ENCODE measurements at places on chromosomes 11 and 22.

GRCh38 chr11:87374038-87374807 lies 336.5 kb downstream of the TMEM135 start:
- no peak for DNase-seq

- no peak for DNase-seq
Observed at GRCh38 chr11:112625814-112626213, 335.4 kb upstream of the NCAM1 start.

DNA sequence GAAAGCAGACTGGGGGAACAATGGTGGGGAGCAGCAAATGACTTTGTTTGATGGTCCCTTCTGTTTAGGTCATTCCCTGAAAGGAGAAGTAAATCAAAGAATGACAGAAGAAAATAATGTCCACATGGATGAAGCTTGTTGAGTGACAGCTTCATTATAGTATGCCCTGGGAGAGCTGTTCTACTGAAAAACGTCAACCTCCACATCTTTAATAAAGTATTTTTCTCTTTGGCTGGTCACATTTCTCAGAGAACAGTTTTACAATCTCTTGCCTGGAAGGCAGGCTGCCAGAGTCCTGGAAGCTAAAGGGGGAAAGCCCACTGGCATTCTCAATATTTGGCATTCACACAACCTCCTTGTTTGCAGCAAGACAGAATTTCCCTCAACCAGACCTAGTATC lies 287.9 kb downstream of the SWAP70 start:
- DNase-seq = no peak

DNA sequence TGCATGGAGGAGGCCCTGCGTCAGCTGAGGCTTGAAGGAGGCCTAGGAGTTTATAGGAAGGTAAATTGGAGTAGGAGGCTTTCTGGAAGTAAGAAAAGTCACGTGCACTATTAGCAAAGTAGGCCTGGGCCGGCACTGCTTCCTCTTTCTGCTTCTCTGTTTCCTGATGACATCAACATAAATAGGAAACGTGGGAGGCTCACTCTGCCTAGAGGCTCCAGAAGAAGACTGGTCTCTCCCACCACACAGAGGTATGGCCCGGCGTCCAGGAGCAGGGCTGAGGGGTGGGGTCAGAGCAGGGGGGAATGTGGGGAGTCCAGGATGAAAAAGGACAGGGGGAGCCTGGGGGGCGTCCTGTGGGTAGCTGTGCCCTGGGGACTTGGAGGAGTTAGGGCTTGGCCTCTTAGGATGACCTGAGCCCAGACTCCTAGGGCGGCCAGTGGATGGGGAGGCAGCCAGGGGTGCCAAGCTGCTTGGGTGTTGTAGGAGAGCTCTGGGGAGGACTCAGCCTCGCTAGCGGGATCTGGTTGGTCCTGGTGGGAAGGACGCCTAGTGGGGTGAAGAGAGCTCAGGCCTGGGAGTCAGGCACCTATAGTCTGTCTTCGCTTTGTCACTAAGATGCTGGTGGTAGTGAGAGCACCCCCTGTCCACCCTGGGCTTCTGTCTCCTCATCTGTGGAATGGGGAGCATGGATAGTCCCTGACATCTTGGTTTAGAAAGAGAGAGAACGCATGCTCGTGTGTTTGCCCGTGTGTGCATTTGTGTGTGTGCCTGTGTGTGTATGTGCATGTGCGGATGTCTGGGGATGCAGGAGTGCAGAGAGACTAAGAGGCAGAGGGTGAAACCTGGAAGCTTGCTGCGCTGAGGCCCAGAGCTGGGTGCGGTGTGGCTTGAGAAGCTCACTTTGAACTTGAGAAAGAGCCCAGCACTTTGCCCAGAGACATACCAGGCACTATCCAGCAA lies at the start of gene CSF2RB:
Gene CSF2RB (plus strand): TSS at position 202 of the 963 bp plus-strand sequence. CDS start 8,580 bp downstream, outside the sequence.
- DNase-seq = no peak

DNA sequence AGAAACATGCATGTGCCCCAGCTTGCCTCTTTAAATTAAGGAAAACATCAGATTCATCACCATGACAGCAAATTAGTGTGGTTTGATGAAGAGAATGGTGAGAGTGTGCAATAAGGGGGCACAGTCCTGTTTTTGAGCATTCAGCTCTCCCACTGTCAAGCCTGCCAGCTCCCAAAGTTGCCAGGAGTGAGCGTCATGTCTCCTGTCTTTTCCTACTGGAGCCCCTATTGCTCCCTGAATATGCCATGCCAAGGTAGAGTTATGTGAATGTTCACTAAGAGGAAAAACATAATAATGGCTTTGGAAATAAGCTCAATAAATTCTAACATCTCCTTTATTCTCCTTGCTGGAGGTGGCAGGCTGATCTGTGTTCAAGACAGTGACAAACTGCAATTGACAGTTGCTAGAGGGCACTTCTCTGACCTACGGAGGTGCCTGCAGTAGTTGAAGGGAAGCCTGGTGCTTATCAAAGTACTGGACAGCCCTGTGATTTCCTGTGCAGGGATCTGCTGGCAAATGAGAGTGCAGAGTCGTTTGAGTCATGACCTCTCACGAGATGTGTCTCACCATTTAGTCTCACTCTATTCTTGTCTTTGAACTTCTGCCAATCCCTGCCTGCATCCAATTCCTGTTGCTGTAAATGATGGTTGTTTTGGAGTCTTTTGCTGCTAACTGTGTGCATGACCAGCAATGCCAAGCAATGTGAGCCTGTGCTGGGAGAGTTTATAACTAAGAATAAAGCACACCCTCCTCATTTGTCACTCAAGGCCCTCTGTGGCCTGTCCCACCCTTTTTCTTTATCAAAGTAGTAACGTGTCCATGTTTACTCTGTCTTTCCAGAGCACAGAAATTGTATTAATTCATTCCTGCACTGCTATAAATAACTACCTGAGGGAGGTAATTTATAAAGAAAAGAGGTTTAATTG lies 34.8 kb downstream of the MRGPRX2 start:
- no peak for DNase-seq

- no peak for DNase-seq
Observed at GRCh38 chr11:30578406-30578805, 7.7 kb downstream of the MPPED2 start.

GRCh38 chr11:23570828-23571227 lies 710.6 kb upstream of the CCDC179 start:
- no peak for DNase-seq

- no peak for DNase-seq
Observed at GRCh38 chr11:1129611-1130160, 28.1 kb upstream of the MUC5AC start.

- DNase-seq = no peak
Observed at GRCh38 chr11:71263386-71263785, 11.0 kb upstream of the SHANK2 start.

GRCh38 chr11:57228600-57228999 lies 8.4 kb downstream of the APLNR start:
- DNase-seq = no peak

DNA sequence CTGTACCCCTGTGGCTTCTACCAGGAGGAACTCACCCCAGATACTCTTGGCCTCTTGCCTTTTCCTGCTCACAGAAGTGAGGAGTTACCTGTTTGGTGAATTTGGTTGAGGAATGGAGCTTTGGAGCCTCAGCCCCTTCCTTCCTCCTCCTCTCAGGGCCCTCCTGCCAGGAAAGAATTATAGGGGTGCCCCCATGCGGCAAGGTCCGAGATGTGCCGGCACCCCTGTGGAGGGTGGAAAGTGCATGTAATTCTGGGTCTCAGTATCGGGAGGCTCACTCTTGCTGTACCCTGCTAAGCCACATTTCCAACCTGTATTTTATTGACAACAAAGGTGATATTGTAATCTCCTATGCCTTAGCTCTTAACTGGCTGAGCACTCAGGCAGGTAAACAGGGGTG lies 13.7 kb upstream of the IGSF22 start:
- no peak for DNase-seq

GRCh38 chr11:44766112-44766971 lies 39.6 kb downstream of the TSPAN18 start:
- DNase-seq = no peak

GRCh38 chr11:38968951-38969350 lies 2370.9 kb upstream of the RAG2 start:
- no peak for DNase-seq

GRCh38 chr11:33879375-33879774 lies 12.5 kb downstream of the LMO2 start:
- DNase-seq = no peak

GRCh38 chr11:72570893-72571661 lies 103.1 kb downstream of the PDE2A start:
- no peak for DNase-seq

- DNase-seq = no peak
Observed at GRCh38 chr22:29479417-29480261, at the start of gene NEFH. Gene NEFH (plus strand): TSS chr22:29480218. CDS start chr22:29480263, 45 bp downstream.

DNA sequence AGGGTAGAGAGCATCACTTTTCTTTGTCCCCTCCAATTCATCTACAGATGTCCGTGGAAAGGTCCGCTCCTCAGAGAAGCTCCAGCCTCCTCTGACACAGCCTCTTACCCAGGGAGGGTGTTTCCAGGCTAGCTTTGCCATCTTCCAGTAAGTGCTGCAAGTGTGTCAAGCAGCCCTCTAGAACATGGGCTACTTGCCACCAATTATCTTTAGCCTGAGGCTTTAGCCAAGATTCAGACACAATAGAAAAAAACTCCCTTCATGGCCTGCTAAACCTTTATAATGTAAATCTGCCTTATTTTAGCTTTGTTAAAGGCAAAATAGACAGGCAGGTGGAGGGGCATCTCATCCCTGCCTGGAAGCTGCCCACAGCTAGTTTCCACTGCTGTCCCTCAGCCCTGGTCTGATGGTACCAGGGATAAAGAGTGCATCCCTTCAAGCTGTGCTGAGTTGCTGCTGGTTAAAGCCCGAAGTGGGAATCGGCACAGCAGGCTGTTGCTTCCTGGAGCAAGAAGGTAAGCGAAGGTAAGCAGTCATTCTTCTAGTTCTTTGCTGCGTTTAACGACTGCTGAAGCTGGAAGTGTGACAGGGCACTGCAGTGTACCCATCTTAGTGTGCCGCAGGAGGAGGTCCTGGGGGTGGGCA lies 190.1 kb upstream of the E2F8 start:
- no peak for DNase-seq

GRCh38 chr11:13225038-13226001 lies 52.3 kb upstream of the BMAL1 start:
- DNase-seq = no peak

DNA sequence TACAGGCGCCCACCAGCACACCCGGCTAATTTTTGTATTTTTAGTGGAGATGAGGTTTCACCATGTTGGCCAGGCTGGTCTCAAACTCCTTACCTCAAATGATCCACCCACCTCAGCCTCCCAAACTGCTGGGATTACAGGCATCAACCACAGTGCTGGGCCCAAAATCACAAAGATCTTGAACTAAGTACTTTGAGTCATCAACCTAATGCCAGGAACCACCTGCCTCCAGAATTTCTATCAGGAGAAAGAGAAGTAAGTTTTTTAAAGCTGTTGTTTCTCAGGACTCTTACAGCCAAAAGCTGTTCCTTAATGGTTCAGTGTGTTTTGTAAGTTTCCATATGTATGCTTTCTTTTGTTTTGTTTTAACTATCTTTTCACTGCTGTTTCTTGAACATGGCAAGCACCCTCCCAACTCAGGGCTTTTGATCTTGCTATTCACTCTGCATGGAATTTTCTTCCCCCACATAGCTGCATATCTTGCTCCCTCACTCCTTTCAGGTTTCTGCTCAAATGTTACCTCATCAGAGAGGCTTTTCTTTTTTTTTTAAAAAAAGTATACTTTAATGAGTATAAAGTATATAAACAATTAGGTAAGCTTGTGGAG lies 6.0 kb upstream of the PAK1 start:
- DNase-seq = no peak

- peak; percentile 58 for DNase-seq
Observed at GRCh38 chr11:1772270-1773130, 8.8 kb upstream of the CTSD start.

DNA sequence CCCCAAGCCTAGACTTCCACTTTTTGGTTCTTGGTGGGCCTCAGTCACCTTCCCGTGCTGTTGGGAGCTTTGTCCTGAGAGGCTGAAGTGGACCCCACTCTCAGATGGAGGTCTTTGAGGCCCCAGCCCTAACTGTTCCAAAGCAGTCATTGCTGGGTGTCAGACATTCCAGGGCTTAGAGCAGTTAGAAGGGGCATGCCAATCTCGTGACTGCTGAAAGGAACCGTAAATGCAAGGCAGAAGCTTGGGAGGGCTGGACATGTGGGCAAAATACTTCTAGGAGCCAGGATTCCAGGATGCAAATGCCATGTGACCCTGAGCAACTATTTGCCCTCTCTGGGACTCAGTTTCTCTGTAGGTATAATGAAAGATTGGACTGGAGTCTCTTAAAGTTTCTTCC lies 118.8 kb upstream of the CRYBB3 start:
- no peak for DNase-seq

DNA sequence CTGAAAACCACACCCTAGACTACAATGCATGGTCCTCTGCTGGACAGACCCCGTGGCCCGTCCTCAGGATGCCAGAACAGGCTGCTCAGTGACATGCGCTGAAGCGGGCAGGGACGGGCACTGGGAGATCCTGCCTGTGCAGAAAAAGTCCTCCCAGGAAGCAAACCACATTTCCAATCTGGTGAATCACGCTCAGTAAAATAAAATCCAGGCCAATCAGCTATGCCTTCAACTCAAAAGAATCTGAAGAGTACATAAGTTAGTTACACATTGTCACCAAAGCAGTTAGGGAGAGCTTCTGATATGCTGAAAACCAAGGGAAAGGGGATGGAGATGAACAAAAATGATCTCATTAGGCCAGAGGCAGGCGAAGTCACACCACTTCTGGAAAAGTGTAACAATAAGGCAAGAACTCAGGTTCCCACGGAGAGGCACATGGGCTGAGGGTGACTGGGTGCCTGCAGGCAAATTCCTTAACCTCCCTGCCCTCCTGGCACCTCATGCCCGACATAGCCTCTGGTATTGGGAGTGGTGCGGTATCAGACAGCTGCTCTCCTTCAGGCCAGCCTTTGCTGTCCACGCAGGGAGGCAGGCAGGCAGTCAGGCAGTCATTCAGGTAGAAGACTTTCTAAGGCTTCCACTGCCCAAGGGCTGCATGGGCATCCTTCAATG lies 66.4 kb downstream of the APOL5 start:
- DNase-seq = no peak

DNA sequence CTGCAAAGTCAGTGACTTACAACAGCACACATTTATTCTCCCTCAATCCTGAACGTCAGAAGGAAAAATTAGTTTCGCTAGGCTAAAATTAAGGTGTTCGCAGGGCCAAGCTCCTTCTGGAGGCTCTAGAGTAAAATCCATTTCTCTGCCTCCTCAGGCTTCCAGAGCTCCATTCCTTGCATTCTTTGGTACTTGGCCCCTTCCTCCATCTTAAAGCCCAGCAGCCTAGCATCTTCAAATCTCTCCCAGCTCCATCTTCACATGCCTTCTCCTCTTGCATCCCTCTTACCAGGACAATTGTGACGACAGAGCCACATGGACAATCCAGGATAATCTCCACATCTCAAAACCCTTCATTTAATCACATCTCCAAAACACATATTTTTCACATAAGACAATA lies 165.0 kb downstream of the GRIA4 start:
- no peak for DNase-seq
